Activated T-helper 1 cell treated with anti-CD3 and anti-CD28 coated beads, Interleukin-12 subunit alpha, Interleukin-12 subunit beta, Interleukin-2, Interleukin-4 antibody, amounts not matched to agents 30 ng/mL and 10 ng/mL and 1 ng/mL, durations not matched to agents 14 hours and 24 hours and 36 hours (primary cell): ENCODE measurements at places on chromosomes 4 and X. TPM values are rescaled to one million over a fixed set of nuclear protein-coding genes. Genes with fewer than 3 reads are reported as not detected.

MSANTD1 gene
- 0.73 and 1.2 TPM in 2 replicates for total RNA-seq

DNA sequence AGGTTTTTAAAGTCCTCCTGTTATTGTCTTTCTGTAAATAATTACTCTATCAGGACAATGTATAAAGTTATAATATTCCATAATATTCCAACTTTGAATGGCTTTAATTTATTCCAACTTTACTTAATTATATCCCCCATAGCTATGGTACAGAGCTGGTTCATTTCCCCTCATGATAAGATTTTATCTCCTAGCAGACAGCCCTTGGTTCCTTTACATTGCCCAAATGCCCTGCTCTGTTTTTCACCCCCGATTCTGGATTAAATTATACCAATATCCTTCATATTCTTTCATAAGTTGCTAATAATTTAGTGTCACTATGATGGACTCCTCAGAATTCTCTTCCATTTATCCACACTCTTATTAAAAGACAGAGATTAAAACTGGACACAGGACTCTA lies 340.5 kb downstream of the MAPK10 start:
- no peak for DNase-seq

GRCh38 chr4:117491516-117491915 lies 406.1 kb upstream of the TRAM1L1 start:
- no peak for DNase-seq

GRCh38 chr4:156983366-156983765 lies 11.8 kb upstream of the PDGFC start:
- no peak for DNase-seq

DNA sequence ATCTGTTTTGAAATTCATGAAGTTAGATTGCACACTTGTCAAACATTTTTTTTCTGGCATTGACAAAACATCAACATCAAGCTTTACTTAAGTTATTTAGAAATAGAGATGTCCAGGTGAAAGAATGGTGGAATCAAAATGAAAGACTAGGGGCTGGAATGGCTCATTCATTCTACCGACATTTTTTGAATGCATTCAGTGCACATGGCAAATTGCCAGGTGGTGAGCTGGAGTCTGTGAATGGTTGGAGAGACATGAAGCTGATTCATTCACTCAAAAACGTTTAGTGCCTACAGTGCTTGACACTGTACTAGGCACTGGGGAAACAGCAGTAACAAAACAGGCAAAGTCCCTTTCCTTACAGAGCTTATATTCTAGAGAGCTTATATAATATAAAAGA lies 292.4 kb downstream of the PPP1R2C start:
- DNase-seq: no peak
